ENCODE measurements at places on chromosomes 7 and 10. TPM values are rescaled to one million over a fixed set of nuclear protein-coding genes. Genes with fewer than 3 reads are reported as not detected.

DNA sequence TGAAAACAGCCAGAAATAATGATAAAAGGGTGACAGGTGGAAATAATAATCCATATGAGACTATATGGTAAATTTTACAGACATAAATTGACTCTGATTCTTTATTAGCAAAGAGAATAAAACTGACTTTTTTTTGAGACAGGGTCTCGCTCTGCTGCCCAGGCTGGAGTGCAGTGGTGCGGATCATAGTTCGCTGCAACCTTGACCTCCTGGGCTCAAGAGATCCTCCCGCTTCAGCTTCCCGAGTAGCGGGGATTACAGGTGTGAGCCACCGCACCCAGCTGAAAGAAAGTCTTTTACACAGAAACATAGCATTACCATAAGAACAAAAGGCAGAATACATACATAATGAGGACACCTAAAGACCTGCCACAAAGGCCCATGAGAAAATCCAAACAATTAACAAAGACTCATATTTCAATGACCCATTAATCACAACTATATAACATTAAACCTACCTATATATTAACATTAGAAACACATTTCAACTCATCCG, 51.5 kb upstream of the DIP2C start:
- no peak for DNase-seq
- no peak overlapping the region for H3K27ac ChIP-seq
- H3K27me3 ChIP-seq, result peaks cover 19% of the 10 kb centered on the region
- H3K4me1 ChIP-seq, result no peaks in the 10 kb centered on the region
- H3K4me3 ChIP-seq, result no peak overlapping the region
- no peaks in the 10 kb centered on the region for H3K36me3 ChIP-seq

DNA sequence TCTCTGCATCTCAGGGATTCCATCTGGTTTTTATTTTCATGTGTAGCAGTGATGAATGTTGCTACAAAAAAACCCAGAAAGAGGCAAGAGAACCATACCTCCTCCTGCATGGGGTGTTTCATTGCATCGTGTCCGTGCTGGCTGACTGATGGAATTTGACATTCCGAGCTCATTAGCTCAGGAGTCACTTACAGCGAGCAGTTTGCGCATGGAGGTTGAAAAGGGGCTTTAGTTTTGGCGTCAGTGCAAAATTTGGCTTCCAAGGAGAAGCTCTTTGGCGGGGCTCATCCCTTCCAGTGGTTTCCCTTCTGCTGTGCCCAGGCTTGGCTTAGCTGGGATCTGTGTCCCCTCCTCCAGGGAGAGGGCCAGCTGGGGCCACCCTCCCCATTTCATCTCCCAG, 25.8 kb downstream of the EMX2 start:
- H3K36me3 ChIP-seq, result no peaks in the 10 kb centered on the region
- DNase-seq, result no peak
- no peaks in the 10 kb centered on the region for H3K4me1 ChIP-seq
- no peaks in the 10 kb centered on the region for H3K27me3 ChIP-seq
- no peak overlapping the region for H3K27ac ChIP-seq
- no peak overlapping the region for H3K4me3 ChIP-seq

DNA sequence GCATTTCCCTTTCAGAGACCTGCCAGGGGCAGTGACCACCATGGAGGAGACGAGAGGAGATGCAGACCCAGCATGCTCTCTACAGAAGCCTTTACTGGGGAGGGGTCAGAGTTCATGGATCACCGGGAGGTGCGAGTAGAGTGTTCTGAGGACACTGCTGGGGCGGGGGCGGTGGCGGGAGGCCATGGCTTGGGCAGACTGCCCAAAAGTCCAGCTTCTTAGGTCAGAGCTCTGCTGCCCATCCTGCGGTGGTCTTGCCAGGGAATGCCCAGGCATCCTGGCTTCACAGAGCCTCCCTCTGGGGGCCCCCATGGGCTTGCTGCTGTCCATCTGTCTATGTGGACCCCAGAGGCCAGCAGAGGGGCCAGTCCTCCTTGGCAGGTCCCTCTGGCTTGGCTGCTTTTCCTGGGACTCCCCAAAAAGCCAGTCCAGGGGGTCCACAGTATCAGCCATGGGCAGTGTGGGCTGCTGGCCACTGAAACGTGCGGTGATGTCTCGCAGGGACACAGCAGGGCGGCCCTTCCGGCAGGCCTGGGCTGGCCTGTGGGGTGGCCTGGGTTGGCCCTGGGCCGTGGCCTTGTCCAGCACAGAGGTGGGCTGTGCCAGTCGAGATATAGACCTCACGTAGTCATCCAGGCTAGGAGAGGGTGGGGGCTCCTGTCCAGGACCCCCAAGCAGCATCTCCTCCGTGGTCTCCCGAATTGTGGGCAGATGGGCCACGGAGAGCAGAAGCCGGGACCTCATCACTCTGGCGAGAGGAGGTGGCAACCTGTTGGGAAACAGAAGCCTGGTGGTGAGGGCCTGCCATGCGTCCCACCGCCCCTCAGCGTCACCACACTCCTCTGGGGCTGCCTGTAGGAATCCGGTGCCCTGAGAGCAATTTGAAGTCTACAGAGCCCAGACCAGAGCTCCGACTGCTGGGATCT, 1.1 kb downstream of the DEPP1 start:
- no peaks in the 10 kb centered on the region for H3K27me3 ChIP-seq
- peaks cover 41% of the 10 kb centered on the region for H3K4me1 ChIP-seq
- peaks cover 31% of the 10 kb centered on the region for H3K36me3 ChIP-seq
- H3K4me3 ChIP-seq, result peak overlapping the region; percentile 49

DNA sequence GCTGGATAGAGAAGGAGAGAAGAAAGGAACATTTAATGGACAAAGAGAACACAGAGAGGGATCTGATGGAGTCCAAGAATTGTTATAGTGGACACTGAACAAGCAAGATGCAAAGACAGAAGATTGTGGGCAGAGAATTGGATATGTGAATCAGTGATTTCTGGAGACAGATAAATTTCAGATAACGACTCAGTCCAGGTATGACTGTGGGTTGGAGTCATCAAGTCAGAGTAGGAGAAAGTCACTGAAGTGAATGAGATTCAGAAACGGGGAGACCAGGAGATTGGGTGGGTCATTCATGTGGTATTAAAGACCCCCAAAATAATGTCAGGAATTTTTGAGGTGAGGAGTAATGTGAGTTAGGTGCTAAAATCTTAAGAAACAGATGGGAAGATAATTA, 23.0 kb downstream of the ASB4 start:
- no peak overlapping the region for H3K27ac ChIP-seq
- no peaks in the 10 kb centered on the region for H3K4me1 ChIP-seq
- H3K36me3 ChIP-seq, result no peaks in the 10 kb centered on the region
- DNase-seq, result no peak
- no peaks in the 10 kb centered on the region for H3K27me3 ChIP-seq

DNA sequence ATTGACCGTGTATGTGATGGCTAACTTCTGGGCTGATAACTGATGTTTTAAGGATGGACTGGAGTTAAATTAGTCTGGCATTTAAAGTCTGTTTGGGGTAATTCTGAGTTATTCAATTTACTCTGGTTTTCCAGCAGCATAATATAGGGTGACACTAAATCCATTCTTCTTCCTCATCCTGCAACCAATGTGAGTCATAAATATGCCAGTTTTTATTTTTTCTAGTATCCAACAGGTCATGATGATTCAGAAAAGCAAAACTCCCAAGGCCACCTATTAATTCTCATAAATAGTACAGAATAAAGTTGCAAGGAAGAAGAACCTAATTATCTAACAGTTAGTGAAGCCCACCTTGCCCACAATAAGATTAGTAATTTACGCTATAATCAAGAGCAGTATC, 7.5 kb upstream of the EPHB6 start:
- H3K27me3 ChIP-seq, result no peaks in the 10 kb centered on the region
- no peaks in the 10 kb centered on the region for H3K4me1 ChIP-seq
- H3K4me3 ChIP-seq, result no peak overlapping the region
- H3K36me3 ChIP-seq, result no peaks in the 10 kb centered on the region
- no peak for DNase-seq

GRCh38 chr10:70683601-70683934, 11.3 kb downstream of the ADAMTS14 start:
- H3K36me3 ChIP-seq, result no peaks in the 10 kb centered on the region
- no peak for DNase-seq
- H3K4me1 ChIP-seq, result no peaks in the 10 kb centered on the region
- H3K4me3 ChIP-seq, result no peak overlapping the region
- H3K27me3 ChIP-seq, result no peaks in the 10 kb centered on the region

DNA sequence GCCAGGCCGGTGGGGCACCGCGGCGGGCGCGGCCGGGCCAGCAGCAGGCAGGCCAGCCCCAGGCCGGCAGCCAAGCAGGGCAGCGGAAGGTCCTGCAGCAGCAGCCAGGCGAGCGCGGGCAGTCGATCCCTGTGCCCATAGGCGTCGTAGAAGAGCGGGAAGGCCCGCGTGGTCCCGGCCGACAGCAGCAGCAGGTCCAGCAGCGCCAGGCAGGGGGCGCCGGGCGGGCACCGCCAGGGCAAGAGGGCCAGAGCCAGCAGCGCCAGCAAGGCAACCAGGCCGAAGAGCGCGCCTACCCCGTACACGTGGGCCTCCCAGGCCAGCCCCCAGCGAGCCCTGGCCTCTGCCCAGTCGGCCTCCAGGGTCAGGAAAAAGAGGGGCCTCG, 8.4 kb upstream of the RBM28 start:
- no peaks in the 10 kb centered on the region for H3K36me3 ChIP-seq
- peaks cover 26% of the 10 kb centered on the region for H3K27me3 ChIP-seq
- no peak overlapping the region for H3K27ac ChIP-seq
- H3K4me1 ChIP-seq, result peaks cover 17% of the 10 kb centered on the region

GRCh38 chr10:14588084-14588937, 186.4 kb downstream of the FAM107B start:
- no peak overlapping the region for H3K4me3 ChIP-seq
- H3K4me1 ChIP-seq, result peaks cover 9% of the 10 kb centered on the region
- no peak for DNase-seq
- no peaks in the 10 kb centered on the region for H3K36me3 ChIP-seq

- peaks cover 6% of the 10 kb centered on the region for H3K27me3 ChIP-seq
- DNase-seq, result peak; percentile 38
- no peaks in the 10 kb centered on the region for H3K4me1 ChIP-seq
Observed at GRCh38 chr7:69338144-69338543, 260.1 kb upstream of the AUTS2 start.

Gene SUN3
- not detected for total RNA-seq

Gene ACBD7
- total RNA-seq, result 1.3 TPM

Gene LRIT1
- total RNA-seq, result not detected

Gene LDB3
- 2.7 TPM for total RNA-seq

Data from left lung (tissue), 14 donors.